Aorta (tissue), 5 donors: ENCODE measurements at places on chromosomes 13 and 19. TPM values are rescaled to one million over a fixed set of nuclear protein-coding genes. Genes with fewer than 3 reads are reported as not detected.

DNA sequence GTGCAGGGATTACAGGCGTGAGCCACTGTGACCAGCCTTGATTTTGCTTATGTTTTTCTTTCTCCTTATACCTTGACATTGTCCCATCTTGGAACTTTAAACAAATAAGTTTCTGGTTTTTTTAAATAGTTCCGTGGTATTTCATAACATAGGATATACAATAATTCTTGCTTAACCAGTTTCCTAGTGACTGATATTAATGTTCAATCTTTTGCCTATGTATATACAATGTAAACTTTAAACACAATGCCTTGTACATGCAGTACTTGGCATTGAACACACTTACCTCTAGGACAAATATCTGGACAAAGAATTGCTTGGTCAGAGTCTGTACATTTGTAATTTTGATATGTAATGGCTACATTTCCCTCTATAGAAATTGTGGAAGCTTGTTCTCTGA lies 24.4 kb upstream of the SPACA4 start:
- no peaks in the 10 kb centered on the region for H3K36me3 ChIP-seq
- DNase-seq: no peak
- no peak overlapping the region for H3K27ac ChIP-seq
- no peak overlapping the region for H3K4me3 ChIP-seq

The KLK14 gene
- 0.57 TPM for total RNA-seq

DNA sequence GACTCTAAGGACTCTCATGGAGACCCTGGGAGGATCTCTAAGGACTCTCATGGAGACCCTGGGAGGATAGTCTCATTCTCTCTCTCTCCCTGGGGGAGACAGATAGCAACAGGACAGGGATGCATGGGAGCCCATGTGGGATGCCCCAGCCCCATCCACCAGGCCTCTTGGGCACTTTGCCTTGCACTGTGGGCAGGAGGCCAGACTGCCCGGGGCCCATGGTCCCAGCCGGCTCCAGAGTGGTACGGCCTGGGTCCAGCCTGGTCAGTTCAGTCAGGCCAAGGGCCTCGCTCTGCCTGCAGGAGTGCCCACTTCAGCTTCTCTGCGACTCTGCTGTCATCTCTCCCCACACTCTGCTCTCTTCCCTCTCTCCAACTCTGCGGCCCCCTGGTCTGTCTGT lies 48.6 kb upstream of the SHKBP1 start:
- no peaks in the 10 kb centered on the region for H3K4me1 ChIP-seq
- no peak overlapping the region for H3K4me3 ChIP-seq
- no peaks in the 10 kb centered on the region for H3K36me3 ChIP-seq

The ZNF837 gene
- 1.8 TPM for total RNA-seq

The TEX101 gene
- not detected for total RNA-seq

GRCh38 chr19:8306235-8307054 lies 1.7 kb downstream of the CD320 start:
- no peak overlapping the region for H3K27ac ChIP-seq
- H3K4me3 ChIP-seq: no peak overlapping the region
- H3K27me3 ChIP-seq: no peaks in the 10 kb centered on the region
- no peaks in the 10 kb centered on the region for H3K36me3 ChIP-seq
- DNase-seq: peak; percentile 70

DNA sequence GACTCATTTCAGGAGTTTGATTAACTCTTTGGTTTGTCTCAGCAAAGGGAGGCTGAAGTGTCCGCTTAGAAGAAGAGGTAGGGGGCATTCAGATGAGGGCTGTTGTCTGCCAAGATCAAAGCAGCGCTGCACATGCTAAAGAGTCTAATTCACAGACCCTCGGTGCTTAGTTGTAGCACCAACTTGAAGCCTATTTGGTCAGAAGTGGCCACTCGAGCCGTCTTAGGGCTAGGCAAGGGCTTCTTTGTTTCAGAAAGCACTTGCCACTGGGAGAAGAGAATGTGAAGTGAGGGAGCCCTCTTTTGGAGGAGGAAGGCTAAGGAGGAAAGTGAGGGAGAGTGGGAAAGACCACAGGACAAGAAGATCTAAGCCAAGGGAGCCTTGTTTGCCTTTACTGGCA lies 313.4 kb upstream of the TMTC4 start:
- no peaks in the 10 kb centered on the region for H3K4me1 ChIP-seq
- no peak overlapping the region for H3K4me3 ChIP-seq
- no peak overlapping the region for H3K27ac ChIP-seq
- no peak for DNase-seq
- H3K27me3 ChIP-seq: no peaks in the 10 kb centered on the region

The NCLN gene
- total RNA-seq: 26.1 TPM

GRCh38 chr19:415292-415691 lies 6.3 kb upstream of the C2CD4C start:
- no peak for DNase-seq
- H3K4me1 ChIP-seq: no peaks in the 10 kb centered on the region
- no peaks in the 10 kb centered on the region for H3K36me3 ChIP-seq
- no peak overlapping the region for H3K27ac ChIP-seq

DNA sequence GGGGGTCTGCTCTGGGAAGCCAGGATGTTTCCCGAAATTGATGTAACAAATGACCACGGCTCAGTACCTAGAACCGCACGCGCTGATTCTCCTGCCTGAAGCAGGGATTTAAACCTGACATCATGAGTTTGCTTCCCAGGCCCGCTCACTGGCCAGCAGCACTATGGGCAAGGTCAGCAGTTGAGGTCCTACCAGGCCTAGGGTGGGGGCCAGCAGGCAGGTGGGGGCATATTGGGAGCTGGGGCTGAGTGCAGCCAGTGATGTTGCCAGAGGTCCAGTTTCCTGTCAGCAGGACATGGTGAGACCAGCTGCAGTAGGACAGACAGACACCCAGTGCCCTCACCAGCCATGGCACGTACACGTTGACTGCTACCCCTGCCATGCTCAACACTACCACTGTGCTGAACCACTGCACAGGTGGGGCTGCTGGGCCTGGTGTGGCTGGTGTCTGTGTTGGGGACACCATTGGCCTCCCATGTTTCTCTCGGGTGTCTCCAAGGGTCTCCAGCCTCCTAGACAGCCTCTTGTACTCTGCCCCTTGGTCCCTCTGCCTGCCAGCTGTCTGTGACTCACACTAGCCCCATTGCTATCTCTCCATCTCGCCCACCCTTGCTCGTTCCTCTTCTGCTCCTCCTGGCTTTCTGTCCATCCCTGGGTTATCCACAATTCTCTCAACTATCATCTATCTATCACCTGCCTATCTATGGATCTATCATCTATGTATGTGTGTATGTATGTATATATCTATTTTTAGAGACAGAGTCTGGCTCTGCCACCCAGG lies 1.1 kb upstream of the C19orf85 start:
- H3K4me3 ChIP-seq: no peak overlapping the region
- no peaks in the 10 kb centered on the region for H3K36me3 ChIP-seq
- no peak for DNase-seq
- H3K27ac ChIP-seq: no peak overlapping the region

The C19orf33 gene
- 2.0 TPM for total RNA-seq

The STAP2 gene
- total RNA-seq: 1.9 TPM

The UNC13A gene
- total RNA-seq: 2.8 TPM

DNA sequence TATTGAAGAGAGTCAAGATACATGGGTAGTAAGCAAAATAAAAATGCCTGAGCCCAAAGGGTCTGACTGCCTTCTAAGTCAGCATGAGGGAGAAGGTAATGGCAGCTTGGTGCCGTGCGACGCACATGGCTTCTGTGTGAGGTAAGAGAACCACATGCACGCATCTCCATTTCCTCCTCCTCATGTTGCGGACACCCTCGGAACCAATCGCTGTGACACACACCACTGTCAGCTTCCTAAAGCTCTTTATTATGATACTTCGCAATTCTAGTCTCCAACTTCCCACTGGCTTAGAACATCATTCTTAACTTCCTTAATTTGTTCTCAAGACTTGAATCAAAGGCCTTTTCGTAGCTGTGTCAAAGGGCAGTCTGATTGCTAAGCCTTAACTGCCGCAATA lies 170.1 kb downstream of the OXGR1 start:
- no peak overlapping the region for H3K4me3 ChIP-seq
- H3K27me3 ChIP-seq: no peaks in the 10 kb centered on the region
- no peak for DNase-seq

GRCh38 chr13:40963927-40964326 lies 55.2 kb downstream of the ELF1 start:
- no peak overlapping the region for H3K4me3 ChIP-seq
- H3K36me3 ChIP-seq: no peaks in the 10 kb centered on the region
- H3K4me1 ChIP-seq: peaks cover 2% of the 10 kb centered on the region
- H3K27me3 ChIP-seq: no peaks in the 10 kb centered on the region

DNA sequence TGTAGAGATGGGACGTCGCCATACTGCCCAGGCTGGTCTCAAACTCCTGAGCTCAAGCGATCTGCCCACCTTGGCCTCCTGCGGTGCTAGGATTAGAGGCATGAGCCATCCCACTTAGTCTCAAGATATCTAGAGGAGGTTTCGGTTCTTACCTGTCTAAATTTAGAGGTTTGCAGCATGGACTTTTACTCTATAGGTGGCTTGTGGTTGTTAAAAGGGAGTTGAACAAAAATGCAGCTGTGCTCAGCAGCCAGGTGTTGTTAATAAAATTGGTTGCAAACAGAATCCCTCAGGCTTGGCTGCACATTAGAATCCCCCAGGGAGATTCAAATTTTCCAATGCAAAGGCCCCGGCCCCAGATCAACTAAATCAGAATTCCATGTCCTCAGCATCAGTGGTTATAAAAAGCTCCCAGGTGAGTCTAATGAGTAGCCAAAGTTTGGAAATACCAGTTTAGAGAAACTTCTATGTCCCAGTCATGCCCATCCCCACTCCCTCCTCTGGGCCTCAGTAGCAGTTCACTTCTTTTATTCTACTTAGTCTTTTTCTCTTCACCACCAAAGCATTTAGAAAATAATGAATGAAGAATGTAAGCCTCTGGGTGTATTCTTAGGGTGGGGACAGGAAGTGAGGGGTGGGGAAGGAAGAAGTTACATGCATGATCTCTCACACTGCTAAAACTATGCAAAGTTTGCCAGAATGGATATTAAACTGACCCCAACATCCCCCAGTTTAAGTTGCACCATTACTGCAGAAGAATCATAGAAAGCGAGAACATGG lies 471.0 kb downstream of the COG6 start:
- H3K27ac ChIP-seq: no peak overlapping the region
- H3K27me3 ChIP-seq: no peaks in the 10 kb centered on the region

- no peak overlapping the region for H3K4me3 ChIP-seq
- no peaks in the 10 kb centered on the region for H3K27me3 ChIP-seq
- peaks cover 21% of the 10 kb centered on the region for H3K4me1 ChIP-seq
Measured at GRCh38 chr13:101455863-101456262, 3.4 kb downstream of the ITGBL1 start.

The ZNF442 gene
- 4.5 TPM for total RNA-seq

The CELF5 gene
- not detected for total RNA-seq

The PCSK4 gene
- total RNA-seq: not detected

The ZNF20 gene
- total RNA-seq: 3.8 TPM

DNA sequence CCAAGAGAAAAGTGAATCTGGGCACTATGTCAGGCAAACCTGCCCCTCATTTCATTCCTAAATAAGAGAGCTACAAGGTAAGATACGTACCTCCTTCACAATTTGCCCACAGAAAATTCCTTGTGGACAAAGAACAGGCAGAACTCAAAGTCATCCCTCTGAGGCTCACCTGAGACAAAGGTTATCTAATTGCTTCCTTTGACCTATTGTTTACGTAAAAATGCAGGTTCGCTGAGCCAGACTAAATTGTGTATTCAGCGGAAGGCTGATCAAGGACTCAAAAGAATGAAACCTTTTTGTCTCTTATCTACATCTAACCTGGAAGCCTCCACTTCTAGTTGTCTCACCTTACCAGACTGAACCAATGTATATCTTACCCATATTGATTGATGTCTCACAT lies 213.3 kb downstream of the POSTN start:
- no peak overlapping the region for H3K4me3 ChIP-seq
- no peak overlapping the region for H3K27ac ChIP-seq
- no peaks in the 10 kb centered on the region for H3K36me3 ChIP-seq
- no peak for DNase-seq
- H3K27me3 ChIP-seq: no peaks in the 10 kb centered on the region
